ENCODE measurements at places on chromosomes 11 and 22. TPM values are rescaled to one million over a fixed set of nuclear protein-coding genes. Genes with fewer than 3 reads are reported as not detected.

XKR3 gene
- not detected for total RNA-seq

CEND1 gene
- not detected for total RNA-seq

RASSF10 gene
- total RNA-seq = not detected

VSIG2 gene
- total RNA-seq = 0.46 TPM

SCN3B gene
- total RNA-seq = under 0.01 TPM

GAL gene
- 1.5 TPM for total RNA-seq

ROM1 gene
- total RNA-seq = 5.8 TPM

POU2AF1 gene
- total RNA-seq = not detected

ZP1 gene
- not detected for total RNA-seq

MS4A7 gene
- not detected for total RNA-seq

All from epithelial cell of umbilical artery (primary cell).